ENCODE measurements at places on chromosomes 5 and 9.

- DNase-seq = no peak
Observed at GRCh38 chr5:43851741-43852140, 248.8 kb downstream of the NNT start.

DNA sequence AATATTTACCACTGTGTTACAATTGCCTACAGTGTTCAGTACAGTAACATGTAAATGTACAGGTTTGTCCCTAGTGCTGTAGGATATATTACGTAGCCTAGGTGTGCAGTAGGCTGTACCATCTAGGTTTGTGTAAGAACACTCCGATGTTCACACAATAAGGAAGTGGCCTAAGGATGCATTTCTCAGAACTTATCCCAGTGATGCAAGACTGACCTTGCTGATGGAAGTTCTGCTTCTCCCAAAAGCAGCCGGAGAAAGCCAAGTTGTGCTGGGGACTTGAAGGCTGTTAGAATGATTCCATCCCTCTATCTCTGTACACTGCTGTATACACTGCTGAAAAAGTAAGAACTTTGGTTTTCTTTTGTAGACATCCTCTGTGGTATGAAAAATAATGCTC lies 21.6 kb downstream of the NEUROG1 start:
- peak; percentile 26 for DNase-seq

DNA sequence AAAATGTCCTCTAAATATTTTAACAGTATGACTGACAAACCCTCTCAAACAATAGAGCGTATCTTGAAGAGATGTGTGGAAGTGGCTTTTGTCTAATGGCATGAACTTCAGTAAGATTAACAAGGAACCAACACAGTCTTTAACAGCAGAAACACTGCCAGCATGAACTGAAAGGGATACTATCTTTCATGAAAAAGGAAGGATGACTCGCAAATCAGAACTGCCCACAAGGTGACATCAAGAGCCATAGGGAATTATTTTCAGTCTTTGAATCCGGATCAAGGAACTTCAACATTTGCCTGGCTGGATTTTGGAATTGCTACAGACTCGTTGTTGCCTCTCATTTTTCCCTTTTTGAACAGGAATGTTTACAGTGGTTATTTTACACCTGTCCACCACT lies 5.1 kb upstream of the HEXB start:
- DNase-seq = peak; percentile 53

GRCh38 chr5:377326-377981 lies 55.9 kb downstream of the AHRR start:
- no peak for DNase-seq

DNA sequence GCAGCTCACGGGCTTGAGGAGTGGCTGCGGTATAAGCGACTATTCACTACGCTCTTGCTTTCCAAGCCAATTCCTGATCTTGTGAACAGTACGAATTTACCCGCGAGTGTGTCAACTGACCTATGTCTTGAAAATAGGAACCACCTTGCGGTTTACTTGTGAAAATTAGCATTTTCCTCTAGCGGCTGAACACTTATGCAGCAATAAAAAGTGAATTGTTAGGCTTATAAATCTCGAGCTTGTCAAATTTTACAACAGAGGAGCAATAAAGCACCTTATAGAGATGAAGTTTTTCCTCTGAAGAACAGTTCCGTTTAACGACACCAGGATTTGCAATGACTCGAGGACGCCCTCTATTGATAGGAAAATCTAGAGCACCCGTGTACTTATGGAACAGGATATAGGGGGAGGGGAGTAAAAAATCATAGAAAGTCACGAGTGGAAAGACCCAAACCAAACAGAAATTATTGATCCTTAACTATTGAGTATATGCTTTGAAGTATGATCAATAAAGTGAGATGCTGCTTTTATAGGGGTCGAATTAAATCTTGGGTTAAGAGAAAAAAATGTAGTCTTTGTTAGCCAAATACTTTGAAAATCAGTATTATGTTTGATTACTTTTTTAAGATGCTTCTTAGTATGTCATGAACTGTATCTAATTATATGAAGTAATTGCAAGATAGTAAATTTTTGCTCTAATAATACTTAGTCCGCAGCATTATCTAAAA lies 1.9 kb upstream of the RGMB start:
- peak; percentile 92 for DNase-seq

GRCh38 chr5:37721447-37721871 lies 118.4 kb downstream of the GDNF start:
- peak; percentile 67 for DNase-seq

DNA sequence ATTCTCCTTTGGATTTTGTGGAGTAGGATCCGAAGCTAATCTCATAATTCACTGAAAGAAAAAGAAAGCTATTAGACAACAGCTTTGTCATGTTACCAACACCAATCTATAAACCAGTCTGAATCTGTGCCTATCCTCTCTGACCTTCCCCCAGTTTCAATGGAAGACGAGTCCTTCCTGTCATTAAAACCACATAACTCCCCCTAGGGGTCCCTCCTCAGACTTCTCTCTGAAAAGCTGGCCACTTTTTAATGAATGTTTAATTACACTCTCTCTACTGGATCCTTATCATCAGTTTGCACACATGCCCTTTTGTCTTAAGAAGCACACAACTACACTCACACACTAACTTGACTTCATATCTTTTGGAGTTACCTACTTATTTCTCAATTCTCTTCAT lies 98.0 kb upstream of the TSLP start:
- no peak for DNase-seq

DNA sequence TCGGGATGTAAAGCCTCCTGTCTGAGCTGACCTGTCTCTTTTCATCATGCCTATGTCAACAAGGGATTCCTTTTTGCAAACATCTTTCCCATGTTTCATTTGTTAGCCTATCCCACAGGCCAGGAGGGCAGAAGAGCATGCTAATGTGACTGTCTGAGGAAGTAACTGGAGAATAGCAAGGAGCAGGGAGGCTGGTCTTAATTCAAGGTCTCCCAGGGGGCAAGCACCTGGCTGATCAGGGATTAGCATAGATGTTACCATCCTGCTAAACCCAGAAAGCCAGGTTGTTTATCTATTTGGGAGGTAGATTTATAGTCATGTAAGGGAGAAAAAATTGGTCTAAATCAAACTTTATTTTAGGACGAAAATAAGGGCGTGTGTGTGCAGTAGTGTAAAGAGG lies 36.7 kb upstream of the MAP1B start:
- no peak for DNase-seq

- DNase-seq = peak; percentile 73
Observed at GRCh38 chr9:132800038-132800648, 77.9 kb downstream of the AK8 start.

DNA sequence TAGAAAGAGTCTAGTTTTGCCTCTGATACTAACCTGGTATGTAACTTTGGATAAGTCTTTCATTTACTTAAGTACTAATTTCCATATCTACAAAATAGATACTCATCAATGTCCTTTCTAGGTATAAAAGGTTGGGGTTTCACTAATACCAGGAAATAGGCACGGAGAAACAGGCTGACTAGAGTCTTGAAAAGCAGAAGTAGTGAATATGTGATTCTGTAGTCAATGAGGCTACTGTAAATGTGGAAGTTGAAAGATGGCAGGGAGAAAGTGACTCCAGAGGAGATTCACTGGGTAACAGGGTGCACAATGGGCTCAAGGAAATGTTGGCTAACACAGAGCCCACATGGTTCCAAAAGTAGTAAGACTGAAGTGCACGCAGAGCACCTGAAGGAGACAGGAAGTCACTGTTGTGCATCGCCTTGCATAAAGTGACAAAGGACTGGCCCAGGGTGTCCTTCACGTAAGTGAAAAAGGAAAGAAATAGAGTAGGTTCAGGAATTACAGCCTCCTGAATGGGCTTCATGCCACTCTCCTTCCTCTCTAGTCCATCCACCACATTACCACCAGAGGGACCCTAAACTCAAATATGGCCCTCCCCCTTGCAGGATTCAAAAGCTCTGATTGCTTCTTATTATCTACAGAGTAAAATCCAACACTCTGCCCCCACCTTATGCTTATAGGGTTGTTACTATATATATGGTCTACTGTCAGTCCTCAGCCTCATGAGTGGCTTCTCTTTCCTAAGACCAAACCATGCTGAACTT lies 288.0 kb upstream of the SMARCA2 start:
- no peak for DNase-seq

DNA sequence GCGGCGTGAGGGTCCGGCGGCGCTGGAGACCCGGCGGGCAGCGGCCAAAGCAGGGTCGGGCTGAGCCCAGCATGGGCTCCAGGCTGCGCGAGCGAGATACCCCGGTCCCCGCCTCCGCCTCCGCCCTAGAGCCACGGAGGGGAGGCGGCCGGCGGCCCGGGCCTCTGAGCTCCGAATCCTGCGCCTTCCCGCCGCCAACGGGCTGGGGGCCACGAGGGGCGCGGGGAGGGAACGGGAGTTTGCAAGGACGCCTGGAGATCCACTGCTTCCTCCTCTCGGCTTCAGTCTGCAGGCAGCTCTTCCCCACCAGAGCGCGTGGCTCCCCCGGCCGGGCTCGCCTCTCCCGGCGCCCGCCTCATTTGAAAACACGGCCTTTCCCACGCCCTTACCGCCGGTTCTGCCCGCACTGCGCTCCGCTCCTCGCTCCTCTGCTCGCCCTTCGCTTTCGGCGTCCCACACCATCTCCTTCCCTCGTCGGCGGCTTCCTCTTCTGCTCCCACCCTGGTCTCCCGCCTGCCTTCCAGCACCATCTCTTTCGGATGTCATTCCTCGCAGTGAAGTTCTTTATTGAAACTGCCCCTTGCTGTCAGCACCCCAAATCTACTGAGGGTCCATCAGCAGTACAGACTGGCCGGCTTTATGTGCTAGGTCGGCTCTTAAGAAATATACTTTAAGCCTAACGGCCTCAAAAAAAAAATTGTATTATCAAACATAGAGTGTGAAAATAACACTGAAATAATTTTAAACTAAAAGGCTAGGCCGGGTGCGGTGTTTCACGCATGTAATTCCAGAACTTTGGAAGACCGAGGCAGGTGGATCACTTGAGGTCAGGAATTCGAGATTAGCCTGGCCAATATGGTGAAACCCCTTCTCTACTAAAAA lies 105.0 kb upstream of the FAM120A start:
- DNase-seq = peak; percentile 34

DNA sequence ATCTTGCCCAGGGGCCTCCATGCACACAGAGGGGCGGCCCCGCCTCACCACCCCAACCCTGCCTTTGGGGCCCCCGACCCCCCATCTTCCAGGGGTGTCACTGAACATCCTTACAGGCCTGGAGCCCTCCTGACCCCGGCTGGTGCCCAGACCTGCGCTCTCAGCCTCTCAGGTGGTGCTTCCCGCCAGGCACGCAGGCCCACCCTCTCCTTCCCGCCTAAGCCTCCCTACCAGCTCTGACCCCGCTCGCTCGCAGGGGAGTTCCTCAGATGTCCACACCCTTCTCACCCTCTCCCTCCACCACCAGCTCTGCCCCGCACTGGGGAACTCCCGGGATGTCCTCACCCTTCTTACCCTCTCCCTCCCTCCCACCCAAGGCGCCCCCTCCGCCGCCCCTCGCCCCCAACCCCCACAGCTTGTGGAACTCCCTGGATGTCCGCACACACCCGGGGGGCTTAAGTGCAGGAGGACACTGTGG lies 12.3 kb upstream of the QRFP start:
- DNase-seq = no peak

- no peak for DNase-seq
Observed at GRCh38 chr5:64384765-64385164, 121.0 kb upstream of the RGS7BP start.

DNA sequence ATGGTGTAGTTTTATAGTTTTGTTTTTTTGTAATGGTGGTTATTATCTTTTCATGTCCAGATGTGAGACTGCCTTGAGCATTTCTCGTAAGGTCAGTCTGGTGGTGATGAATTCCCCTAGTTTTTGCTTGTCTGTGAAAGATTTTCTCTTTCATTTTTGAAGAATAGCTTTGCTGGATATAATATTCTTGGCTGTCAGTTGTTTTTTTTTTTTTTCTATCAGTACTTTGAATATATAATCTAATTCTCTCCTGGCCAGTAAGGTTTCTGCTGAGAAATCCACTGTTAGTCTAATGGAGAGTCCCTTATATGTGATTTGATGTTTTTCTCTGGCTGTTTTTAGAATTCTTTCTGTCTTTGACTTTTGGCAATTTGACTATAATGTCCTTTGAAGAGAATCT lies 106.9 kb downstream of the CARTPT start:
- no peak for DNase-seq

DNA sequence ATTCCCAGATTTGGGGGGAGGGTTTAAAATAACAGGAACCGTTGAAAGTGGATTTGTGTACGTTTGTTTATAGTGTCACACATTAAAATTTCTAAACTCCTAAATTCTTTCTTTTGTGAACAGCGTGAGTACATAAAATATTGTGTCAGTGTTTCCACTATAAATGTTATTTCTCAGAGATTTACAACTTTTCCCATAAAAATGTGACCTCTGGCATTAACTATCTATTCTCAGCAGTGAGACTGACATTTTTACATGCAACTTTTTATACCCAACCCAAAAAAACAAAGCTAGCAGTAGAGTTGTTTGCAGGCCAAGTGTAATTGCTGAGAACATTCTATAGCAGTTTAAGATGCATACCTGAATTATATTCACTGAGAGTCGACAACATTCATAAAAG lies 757.0 kb upstream of the ADAMTS16 start:
- DNase-seq = no peak

DNA sequence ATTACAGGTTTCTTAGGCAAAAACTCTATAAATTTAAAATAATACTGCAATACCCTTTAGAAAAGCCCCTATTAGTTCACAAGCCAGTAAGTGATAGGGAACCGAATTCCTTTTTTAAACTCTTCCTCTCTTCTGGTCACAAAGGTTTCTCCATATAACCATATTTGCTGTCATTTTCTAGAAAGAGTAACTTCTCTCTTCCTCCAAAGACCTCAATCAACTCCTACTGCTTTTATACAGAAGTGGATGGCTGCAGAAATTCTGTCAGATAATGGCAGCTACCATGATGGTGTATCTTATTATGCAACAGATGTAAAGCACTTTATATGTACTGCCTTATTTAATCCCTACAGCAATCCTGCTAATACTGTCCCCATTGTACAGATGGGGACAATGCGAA lies 6.2 kb downstream of the TUT7 start:
- no peak for DNase-seq

DNA sequence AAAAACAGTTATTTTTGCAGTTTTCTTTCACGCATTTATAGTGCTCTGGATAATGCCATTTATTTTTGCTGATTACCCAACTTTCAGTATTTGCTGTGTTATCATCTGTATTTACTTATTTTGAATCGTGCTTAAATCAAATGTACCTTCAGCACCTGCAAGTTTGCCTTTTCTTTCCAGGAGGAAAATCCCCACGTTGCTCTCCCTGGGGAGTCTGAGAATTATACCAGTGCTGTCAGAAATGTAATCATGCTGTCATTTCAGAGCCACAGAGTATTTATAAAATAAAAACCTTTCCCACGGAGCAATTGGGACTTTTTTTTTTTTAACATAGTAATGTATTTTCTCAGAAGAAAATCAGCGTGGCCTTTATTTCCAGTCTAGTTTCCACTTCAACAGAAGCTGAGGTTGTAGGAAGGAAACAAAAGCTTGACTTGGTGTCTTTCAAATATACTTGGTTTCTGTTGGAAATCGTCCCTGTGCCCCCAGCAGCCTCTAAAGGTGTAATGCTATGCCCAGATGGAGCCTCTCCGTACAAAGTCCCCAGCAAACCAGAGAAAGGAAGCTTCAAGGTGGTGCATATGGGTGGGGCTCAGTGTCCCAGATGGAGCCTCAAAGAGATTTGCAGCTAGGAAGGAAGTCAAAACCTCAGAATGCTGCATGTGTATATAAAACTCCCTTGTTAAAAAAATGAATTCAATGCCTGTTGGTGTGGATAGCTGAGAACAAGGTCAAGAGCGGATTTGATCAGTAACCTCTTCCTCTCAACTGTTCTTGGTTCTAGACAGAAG lies 2.1 kb downstream of the GPR150 start:
- DNase-seq = no peak

GRCh38 chr5:137113939-137114338 lies 385.2 kb downstream of the SPOCK1 start:
- DNase-seq = no peak

GRCh38 chr5:84379749-84380148 lies 4.9 kb downstream of the EDIL3 start:
- no peak for DNase-seq

All from suppressor macrophage (primary cell).